HT-29 (cell line): ENCODE measurements at places on chromosomes 11 and 22. TPM values are rescaled to one million over a fixed set of nuclear protein-coding genes. Genes with fewer than 3 reads are reported as not detected.

Gene ANGPTL5
- not detected in 2 replicates for total RNA-seq

Gene TKFC
- 80.4 and 94.2 TPM in 2 replicates for total RNA-seq

Gene AKIP1
- 19.3 and 26.3 TPM in 2 replicates for total RNA-seq

Gene PVALB
- not detected in 2 replicates for total RNA-seq

Gene CRYBB1
- not detected in 2 replicates for total RNA-seq

GRCh38 chr11:429931-430456 is 11.8 kb downstream of the ANO9 start:
- DNase-seq = no peak

GRCh38 chr11:119974051-119974450 is 163.9 kb downstream of the TRIM29 start:
- DNase-seq = no peak
